ENCODE measurements at places on chromosomes 4 and X.
A peak's percentile ranks its signal among the peaks of the same experiment; 100 is the strongest.

- no peak for DNase-seq
Measured at GRCh38 chr4:30837131-30837539, 117.0 kb downstream of the PCDH7 start.

- DNase-seq = peak; percentile 98
Measured at GRCh38 chr4:53688186-53688790, 97.0 kb upstream of the LNX1 start.

- no peak for DNase-seq
Measured at GRCh38 chr4:41714364-41715000, 34.0 kb downstream of the PHOX2B start.

GRCh38 chr4:73772363-73772762 is 32.0 kb downstream of the CXCL8 start:
- no peak for DNase-seq

DNA sequence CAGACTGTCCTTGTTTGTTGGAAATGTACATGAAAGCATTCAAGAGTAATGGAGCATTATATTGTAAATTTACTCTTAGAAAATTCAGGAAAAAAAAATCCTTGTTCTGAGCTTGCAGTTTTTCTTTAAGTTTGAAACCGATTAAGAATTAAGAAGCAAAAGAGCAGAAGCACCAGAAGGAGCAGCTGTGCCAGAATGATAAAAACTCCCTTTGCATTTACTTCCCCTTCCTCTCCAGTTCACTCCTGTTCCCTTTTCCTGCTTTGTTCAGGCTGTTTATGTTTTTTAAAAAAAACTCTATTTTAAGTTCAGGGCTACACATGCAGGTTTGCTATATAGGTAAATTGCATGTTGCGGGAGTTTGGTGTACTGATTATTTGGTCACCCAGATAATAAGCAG is 90.3 kb downstream of the ATOH1 start:
- no peak for DNase-seq

- DNase-seq = no peak
Measured at GRCh38 chr4:1610791-1611500, 73.2 kb downstream of the FAM53A start.

- DNase-seq = peak; percentile 49
Measured at GRCh38 chr4:13399257-13399656, 84.9 kb downstream of the RAB28 start.

GRCh38 chrX:150546711-150547153 is 21.7 kb upstream of the MTM1 start:
- no peak for DNase-seq

DNA sequence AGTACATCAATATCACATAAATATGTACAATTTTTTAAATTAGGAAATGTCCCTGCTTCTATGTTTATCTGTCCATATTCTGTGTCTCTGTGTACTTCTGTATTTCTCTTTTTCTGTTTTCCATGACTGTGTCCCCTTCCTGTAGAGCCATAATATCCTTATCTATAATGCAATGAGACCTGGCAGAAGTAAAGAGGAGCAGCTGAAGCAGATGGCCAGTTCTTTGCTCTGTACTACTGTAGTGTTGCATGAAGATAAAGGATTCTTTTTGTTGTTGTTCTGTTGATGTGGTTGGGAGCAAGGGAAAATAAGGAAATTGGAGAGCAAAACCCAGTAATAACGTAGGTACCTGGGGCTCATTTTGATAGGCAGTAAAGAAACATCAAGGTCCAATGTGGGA is 301.7 kb downstream of the ADGRL3 start:
- DNase-seq = no peak

DNA sequence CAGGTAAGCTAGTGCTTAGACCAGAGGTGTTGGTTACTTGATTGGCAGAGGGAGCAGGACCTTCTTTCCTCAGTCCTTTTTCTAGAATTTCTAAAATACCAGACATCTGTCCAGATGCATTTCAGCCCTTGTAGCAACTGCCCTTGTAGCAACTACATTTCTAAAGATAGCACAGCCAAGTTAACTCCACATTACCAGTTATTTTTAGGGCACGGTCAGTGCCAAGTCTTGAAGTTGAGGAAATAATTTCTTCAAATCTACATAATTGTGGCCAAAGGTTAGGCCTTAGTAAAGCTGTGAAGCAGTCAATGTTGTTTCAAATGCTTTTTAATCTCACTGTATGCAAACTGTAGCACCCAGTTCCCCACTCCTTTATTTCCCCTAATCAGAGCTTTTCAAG is 62.9 kb downstream of the MID1IP1 start:
- peak; percentile 59 for DNase-seq

GRCh38 chrX:14718403-14718802 is 154.5 kb downstream of the FANCB start:
- no peak for DNase-seq

- DNase-seq = no peak
Measured at GRCh38 chrX:102580891-102581290, 18.4 kb upstream of the ARMCX5 start.

DNA sequence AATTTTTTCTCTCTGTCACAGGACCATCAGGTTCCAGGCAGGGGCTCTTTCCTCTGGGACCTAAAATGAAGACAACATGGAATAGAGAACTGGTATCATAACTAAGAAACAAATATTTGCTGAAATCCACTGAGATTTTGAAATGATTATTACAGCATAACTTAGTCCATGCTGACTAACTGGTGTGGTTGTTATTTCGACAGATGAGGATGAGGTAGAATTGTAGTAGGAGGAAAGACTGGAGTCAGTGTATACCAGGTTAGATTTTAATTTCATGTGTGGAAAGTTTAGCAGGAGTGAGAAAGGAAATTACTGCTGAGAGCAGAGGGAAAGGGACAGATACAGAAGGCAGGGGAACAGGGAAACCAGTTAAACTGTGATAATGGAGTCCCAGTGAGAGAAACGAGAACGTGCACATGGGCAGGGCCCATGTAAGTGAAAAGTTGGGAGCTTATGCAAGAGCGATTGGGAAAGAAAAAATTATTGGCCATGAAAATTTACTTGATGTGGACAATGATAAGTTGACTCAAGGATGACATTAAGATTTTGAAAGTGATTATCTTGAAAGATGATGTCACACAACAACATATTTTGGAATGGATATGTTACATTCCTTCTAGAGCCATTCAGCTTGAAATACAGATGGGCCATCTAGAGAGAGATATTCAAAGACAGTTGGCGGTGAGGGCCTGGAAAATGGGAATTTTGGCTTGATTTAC is 98.7 kb upstream of the DDIT4L start:
- DNase-seq = no peak

DNA sequence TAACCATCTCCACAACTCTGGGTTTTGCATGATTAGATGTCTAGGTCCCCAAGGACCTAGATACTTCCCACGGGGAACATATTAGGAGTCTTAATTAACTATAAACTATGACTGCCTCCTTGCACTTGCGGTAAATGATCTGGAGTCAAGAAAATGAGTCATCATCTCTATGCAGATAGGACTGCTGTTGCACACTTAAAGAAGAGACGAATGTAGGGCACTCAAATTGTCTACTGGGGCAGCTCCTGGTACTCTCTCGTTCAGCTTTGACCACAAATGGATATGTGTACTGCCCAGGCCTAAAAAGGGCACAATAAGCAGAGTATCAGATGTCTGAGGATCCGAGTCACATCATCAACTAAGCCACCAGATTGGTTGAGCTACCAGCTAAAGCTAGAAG is 1783.4 kb upstream of the AGA start:
- DNase-seq = peak; percentile 28

GRCh38 chr4:171719691-171720090 is 93.5 kb upstream of the GALNTL6 start:
- no peak for DNase-seq

DNA sequence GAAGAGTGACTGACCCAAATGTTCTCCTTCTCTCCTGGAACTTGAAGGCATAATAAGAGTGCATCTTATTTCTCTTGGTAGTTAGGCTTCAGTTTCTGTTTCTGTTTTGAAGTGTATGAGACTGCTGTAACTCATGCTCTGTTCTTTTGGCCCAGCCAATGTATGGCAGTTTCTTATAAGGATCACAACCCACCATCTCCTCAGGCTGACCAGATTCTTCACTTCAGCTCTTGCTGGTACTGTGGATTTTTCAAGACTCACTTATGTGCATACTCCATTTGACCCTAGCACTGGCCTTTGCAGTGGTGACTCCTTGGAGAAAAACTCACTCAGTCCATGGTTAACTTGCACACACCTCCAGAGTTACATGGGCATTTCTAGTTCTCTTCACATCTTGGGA is 9.6 kb upstream of the YTHDC1 start:
- no peak for DNase-seq

DNA sequence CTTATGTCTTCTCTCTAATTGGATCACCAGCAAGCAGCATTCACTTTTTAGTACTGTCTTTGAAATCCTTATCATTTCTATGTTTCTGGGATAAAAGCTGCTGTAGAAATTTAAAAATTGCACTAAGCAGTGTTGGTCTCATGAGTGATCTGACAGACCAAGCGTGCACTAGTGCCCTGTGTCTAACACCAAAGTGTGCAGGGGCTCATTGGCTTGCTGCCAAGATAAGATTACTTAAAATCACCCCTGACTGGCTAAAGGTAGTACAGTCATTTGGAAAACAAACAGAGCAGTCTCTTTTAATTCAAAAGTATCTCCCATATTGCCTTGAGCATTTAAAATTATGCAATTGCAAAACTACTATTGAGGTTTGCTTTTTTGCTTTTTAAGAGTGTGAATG is 304.6 kb downstream of the ARAP2 start:
- no peak for DNase-seq

DNA sequence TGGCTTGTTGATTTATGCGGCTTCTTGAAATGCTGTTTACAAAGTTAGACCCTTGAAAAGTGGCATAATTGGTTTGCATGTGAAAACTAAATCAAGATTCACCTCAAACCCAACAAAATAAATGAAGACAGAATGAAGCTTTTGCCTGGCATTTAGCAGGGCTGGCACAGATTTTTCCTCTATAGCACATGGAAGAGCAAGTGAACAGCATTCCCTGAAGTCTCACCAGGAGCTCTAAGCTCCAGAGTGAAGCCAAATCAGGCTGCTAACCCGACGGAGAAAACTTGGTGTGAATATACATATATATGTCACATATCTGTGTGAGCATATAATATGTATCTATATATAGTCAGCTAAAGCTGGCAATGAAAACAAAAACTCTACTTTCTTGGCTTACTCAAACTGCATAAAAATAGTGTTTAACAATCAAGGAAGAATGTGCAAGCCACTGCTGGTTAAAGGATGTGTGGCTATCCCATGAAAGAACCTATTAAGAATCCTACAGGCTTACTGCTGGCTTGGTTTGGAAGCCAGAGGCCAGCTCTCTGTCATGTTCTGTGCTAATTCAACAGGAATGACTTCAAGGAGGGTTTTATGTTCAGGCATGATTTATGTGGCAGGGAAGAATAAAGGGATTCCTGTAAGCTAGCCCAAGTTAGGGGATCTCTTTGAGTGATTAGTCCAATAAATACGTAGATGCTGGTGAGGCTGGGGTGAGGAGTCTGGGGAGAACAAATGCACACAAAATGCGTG is 69.9 kb downstream of the MFAP3L start:
- no peak for DNase-seq

DNA sequence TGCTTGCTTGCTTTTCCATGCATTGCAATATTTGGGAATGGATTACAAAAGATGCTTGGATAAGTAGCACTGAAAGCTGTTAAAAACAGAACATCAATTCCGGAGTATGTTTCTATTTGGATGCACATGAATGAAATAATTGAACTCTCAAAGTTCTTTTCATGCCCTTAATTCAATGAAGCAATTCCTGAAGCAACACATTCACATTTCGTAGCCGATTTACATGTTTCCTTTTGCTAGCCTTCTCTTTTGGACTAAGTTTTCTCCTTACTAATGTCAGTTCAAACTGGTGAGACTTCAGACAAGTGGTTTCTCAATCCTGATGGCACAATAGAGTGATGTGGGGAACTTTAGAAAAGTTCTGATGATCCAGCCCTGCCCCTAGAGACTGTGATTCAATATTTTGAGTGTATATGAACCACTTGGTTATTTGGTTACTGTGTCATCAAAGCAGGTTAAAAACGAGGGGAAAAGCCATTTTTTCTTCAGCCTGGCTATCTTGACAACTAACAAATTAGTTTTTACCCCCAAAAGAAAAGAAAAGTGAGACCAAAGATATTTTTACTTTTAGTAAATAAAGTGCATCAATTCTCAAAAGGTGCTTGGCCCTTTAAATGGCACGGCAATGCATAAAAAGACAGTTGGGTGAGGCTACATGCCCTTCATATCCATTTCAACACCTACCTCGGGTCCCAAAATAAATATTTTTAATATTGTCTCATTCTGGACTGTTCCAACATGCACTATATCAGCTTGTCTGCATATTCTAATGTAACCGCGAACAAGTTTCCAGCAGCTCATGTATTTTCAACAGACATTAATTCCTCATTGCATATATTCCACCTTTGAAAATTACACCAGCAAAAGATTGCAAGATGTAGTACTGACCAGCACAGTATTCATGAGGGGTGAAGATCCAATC is 90.1 kb upstream of the RPL34 start:
- no peak for DNase-seq

DNA sequence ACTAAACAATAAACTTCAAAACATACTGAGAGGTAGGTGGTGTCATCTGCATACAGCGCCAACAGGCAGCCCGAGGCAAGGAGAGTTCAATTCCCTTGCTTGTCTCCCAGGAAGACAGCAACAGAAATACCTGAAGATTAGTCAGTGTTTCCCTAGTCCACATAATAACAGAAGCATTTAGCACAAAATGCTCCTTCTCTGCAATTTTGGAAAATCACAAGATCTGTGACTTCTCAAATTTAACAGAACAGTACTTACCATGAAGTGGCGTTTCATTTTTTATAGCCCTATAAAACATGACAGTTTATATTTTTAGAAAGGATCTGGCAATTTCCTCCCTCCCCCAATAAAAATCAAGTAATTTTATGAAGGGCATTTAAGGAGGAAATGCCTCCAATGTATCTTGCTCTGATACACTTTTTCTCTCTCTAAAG is 67.1 kb upstream of the MYOZ2 start:
- no peak for DNase-seq

- DNase-seq = no peak
Measured at GRCh38 chrX:49892542-49892941, 13.3 kb downstream of the USP27X start.

DNA sequence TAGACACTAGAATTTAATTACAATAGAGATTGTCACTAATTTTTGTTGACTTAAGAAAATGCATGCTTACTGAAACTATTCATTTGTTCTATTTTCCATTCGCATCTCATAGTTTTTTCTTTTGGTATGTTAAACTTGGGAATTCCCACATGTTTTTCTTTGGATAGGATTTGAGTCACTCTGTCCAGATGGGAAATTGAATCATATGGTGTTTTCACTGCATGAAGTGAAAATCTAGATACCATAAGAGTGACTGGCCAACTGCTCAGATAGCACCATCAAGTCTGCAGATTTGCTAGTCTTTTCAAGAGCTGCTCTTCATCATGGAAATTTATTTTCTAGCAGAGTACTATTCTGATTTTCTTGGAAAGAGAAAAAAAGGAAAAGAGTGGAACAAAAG is 172.6 kb downstream of the FAM47B start:
- peak; percentile 55 for DNase-seq

DNA sequence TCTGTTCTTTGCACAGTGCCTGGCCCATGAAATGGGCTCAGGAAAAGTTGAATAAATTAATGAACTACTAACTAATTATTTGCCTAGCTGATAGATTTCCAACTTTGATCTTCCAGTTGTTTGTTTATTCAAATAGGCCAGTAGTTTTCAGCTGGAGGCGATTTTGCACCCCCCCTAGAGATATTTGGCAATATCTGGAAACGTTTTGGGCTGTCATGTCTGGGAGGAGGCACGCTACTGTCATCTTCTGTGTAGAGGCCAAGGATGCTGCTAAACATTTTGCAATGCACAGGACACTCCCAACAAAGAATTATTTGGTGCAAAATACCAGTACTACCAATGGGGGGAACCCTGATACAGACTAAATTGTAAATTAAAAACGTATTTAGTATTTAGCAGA is 81.9 kb downstream of the VCX2 start:
- no peak for DNase-seq

GRCh38 chr4:186840771-186841301 is 117.2 kb upstream of the FAT1 start:
- DNase-seq = no peak
